ENCODE measurements at places on chromosomes 11 and 22.
A peak's percentile ranks its signal among the peaks of the same experiment; 100 is the strongest.

- peak; percentile 8 for DNase-seq
These were observed 7.1 kb downstream of the MS4A6E start for GRCh38 chr11:60334005-60334620.

DNA sequence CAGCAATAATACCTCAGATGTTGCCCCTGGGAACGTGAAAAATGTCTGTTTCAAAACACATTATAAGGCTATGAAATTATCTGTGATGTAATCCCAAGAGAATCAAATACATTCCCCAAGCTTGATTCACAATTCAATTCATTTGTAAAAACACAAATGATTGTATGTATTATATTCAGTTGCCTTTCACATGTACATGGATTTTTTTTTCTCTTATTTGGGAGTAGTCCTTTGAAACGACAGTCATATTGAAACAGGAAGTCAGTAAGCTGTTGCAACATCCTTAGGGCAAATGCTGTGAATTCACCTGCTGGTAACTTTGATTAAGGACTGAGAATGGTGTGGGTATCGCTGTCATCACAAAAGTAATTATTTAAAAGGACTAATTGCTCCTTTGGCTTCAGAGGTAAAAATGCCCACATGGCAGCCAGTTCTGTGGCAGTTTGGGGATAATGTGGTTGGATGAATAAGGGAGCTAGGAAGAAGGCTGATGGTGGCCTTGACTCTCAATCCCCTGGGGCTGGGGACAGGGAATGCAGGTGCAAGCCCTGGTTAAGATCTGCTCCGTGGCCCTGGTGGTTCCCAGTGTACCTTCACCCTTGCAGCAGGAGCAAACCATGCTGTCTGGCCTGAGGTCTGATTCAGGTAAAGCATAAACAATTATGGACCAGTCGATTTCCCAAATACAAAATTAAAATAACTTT lies 13.2 kb downstream of the EHF start:
- peak; percentile 26 for DNase-seq

DNA sequence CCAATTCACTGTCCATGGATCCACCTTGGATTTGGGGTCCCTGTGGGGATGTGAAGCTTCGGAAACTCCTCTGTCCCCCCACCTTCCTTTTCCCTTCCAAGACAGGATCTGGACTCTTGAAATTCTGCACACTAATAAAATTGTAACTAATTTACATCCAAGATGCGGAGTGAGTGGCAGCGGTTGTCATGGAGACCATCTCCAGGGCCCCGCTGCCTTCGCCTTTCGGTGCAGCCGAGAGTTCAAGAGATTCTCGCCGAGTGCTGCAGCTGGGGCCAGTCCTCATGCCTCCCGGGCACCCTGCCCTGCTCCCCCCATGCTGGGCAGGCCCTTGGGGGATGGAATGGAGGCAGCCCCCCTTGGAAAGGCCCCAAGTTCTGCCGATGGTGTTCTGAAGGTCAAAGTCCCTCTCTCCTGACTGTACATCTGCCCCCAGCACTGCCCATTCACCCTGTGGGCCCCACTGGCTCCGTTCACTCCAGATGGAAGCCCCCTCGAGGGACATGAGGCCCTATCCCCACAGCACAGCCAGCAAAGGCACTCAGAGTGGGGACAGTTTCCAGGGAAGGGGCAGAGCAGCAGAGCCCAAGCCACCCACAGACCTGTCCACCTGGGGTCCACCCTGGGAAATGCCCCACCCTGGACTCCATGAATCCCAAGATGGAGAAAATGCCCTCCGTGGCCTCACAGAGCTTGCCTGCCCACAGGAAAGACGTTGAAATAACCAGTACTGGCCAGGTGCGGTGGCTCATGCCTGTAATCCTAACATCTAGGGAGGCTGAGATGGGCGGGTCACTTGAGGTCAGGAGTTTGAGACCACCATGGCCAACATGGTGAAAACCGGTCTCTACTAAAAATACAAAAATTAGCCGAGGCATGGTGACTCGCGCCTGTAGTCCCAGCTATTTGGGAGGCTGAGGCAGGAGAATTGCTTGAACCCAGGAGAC lies 25.9 kb downstream of the IGLL1 start:
- DNase-seq, result no peak

- no peak for DNase-seq
These were observed 64.6 kb downstream of the MORC2 start for GRCh38 chr22:30903876-30904460.

DNA sequence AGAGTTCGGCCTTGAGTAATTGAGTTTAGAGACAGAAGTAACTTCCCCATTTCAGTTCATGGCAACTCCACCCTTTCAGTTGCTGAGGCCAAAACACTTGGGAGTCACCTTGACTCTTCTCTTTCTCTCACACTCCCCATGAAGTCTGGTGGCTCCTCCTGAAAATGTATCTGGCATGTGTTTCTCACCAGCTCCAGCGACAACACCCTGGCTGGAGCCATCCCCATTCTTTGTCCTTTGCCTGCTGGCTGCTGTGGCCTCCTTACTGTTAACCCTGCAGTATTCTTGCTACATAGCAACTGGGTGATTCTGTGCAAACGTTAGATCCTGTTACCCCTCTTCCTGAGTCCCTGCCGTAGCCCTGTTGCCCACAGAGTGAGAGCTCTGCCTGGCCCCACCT lies 23.8 kb downstream of the SLC6A5 start:
- no peak for DNase-seq

DNA sequence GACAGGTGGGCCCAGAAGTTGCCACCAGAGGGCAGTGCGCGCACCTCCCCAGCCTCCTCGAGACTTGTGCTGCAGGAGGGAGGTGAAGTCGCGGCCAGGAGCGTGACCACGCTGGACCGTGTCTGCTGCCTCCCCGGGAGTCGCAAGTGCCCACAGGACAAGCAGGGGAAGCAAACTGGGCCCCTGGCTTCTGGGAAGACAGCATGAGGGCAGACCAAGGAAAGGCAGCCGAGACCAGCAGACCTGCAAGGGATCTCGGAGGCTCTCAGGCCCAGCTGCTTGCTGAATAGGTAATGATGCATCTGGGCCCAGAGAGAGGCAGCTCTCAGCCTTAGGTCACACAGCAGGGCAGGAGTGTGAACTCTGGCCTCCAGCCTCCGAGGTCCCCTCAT lies 17.0 kb upstream of the IL2RB start:
- DNase-seq, result peak; percentile 48

DNA sequence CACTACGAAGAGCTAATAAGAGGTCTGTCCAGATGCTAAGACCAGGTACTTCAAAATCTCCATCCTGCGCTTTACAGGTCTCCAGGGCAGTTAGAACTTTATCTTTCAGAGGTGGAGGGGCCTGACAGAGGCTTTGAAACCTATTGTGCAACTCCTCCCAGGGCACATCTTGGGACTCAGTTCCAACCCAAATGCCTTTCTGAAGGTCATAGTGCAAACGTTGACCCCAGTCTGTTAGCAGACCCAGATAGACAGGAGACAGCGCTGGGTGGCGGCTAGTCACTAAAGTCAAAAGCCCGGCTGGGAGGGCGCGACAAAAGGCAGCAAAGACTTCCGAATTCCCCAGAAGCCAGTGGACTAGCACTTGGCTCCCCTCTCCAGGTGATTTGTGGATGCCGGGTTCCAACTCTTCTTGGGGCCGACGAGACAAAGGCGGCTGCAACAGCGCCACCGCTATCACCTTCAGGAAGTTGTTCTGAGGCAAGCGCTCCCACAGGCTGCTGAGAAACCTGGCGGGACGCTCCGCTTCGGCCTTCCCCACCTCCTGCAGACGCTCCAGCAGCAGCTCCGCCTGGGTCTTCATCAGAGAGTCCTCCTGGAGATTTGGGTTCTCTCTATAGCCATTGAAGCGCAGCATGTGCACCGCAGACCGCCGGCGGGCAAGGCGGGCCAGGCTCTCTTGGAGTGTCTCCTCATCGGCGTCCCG lies 728 bp downstream of the FANCF start:
- peak; percentile 18 for DNase-seq

DNA sequence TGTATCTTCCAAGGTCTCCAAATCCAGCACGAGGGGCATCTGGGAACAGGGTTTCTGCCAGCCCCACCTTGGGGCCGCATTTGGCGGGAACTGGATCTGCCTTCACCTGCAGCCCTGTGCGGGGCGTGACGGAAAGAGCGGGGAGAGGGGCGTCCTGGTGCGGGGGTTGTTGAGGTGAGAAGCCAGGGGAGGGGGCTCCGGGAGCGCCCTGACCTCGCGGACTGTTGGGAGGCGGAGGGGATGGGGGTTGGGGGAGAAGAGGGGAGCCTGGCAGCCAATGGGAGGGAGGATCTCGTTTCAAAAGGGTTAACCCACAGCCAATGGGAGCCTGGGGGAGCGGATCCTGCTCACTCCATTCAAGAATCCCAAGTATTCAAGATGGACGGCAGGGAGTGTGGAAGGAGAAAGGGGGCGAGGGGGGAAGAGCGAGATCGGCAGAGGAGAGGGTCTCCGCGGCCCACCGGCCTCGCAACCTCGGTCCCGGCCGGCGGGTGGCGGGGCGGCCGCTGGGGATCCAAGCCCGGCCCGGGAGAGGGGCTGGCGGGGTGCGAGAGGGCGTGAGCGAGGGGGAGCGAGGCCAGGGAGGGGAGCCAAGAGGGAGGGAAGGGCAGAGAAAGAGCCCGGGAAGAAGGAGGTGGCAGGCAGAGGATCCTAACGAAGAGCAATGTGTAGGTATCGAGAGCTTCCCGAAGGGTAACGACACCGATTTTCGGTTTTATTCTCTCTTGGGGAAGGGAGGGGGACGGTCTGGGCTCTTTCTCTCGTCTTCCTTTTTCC lies 11.5 kb downstream of the YPEL4 start:
- DNase-seq, result peak; percentile 81

DNA sequence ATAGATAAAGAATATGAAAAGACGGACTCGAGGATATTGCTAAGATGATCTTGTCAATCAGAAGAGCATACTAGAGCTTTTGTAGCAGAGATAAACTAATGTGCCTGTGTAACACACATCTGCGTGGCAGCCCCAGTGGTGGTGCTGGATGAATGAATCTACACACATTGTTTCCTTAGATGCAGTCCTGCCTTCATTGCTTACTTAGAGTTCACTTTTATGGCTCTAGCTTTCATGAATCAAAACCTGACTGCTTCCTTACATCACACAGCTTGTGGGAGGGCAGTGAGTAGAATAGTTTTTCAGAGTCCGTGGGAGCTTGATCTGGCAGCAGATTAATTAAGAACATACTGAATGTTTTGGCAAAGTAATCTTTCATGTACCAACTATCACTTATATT lies 83.7 kb downstream of the EXT2 start:
- no peak for DNase-seq

GRCh38 chr22:50078761-50079160 lies 6.5 kb downstream of the MLC1 start:
- no peak for DNase-seq

- peak; percentile 28 for DNase-seq
These were observed at the start of gene NRIP3 for GRCh38 chr11:9003573-9004182. Gene NRIP3 (minus strand): TSS chr11:9004001. CDS start chr11:9003935, 66 bp downstream.

GRCh38 chr22:33350491-33350890 lies 292.3 kb upstream of the SYN3 start:
- DNase-seq, result no peak

DNA sequence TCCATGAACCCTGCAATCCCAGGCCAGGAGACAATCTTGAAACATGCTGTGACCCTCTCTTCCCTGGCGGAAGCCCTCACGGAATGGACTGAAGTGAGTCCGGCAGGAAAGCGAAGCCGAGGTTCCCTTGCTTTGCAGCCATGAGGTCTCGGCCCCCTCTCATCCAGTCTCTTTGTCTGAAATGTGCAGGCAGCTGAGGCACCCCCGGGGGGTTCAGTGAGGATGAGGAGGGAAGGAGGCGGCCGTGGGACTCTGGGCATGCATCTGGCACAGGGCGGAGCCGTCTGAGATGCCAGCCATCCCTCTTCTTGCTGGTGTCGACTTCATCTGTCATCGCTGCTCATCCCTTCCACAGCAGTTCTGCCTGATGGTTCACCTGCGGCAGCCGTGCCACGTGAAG lies 1485.7 kb downstream of the BRD1 start:
- DNase-seq, result no peak

GRCh38 chr11:130580891-130581492 lies 132.5 kb downstream of the ADAMTS15 start:
- no peak for DNase-seq

GRCh38 chr11:45085646-45086501 lies 60.6 kb upstream of the PRDM11 start:
- DNase-seq, result no peak

DNA sequence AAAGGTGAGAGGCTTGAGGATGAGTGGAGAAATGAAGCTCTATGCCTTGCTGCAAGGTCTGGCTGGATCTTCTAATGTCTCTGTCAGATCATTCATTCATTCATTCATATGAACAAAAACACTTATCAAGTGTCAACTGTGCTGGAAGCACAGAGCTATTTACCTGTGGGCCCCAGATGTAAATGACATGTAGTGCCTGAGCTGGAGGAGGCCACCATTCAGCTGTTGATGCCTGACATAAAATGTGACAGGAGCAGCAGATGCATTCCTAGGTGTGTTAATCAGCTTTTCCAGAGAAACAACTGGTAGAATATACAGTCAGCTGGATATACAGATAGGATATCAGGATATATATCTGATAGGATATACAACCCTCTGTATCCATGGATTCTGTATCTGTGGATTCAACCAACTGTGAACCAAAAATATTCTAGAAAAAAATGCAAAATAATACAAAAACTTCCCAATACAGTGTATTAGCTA lies 44.5 kb downstream of the TSPAN18 start:
- no peak for DNase-seq

- DNase-seq, result no peak
These were observed 163.8 kb downstream of the CHST1 start for GRCh38 chr11:45501392-45502225.

DNA sequence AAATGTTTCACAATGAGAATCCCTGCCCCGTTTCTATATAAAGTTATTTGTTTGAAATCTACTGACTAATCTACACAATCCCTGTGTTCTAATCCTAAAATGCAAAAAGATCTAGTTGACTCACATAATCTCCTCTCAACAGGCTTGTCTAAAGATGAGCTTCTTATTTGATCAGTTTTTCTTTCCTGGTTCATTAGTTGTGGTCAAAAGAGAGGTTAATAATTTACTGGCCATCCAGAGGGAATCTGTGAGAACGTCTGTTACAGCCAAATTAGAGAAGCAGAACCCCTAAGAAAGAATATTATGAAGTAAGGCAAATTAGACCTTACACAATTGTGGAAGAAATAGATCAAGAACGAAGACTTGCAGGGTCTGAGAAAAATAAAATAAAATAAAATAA lies 173.7 kb upstream of the ANO3 start:
- no peak for DNase-seq

GRCh38 chr11:97157221-97157740 lies 767.5 kb downstream of the JRKL start:
- DNase-seq, result no peak

Measured in stromal cell of bone marrow (primary cell).